IMR-90 (cell line): ENCODE measurements at places on chromosomes 1 and 21.
A peak's percentile ranks its signal among the peaks of the same experiment; 100 is the strongest.

- no peak overlapping the region for H3K27ac ChIP-seq
- peaks cover 3% of the 10 kb centered on the region for H3K27me3 ChIP-seq
- H3K4me1 ChIP-seq: no peaks in the 10 kb centered on the region
- H3K36me3 ChIP-seq: no peaks in the 10 kb centered on the region
- no peak for DNase-seq
Observed at GRCh38 chr1:51600965-51601364, 15.9 kb upstream of the OSBPL9 start.

- no peaks in the 10 kb centered on the region for H3K4me1 ChIP-seq
- no peaks in the 10 kb centered on the region for H3K27me3 ChIP-seq
- no peak overlapping the region for H3K4me3 ChIP-seq
- no peaks in the 10 kb centered on the region for H3K36me3 ChIP-seq
- H3K27ac ChIP-seq: no peak overlapping the region
Observed at GRCh38 chr1:100035214-100035613, 65.4 kb downstream of the SLC35A3 start.

DNA sequence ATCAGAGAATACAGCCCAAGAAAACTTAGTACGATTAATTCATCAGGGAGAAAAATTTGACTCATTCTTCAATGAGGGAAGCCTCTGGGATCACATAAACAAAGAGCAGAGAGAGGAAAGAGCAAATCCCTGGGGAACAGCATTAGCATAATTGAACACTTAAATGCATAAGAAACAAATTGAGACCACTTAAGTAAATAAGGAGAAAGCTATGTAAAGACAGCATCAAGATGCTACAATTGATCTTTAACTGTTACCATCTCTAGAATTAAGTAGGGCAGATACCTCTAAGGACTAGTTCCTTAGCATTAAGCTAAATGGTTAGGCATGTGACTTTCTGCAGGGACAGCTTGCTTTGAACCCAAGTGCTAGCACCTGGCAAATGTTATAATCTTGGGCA lies 265.1 kb upstream of the NEGR1 start:
- H3K36me3 ChIP-seq: no peaks in the 10 kb centered on the region
- H3K4me1 ChIP-seq: no peaks in the 10 kb centered on the region
- no peaks in the 10 kb centered on the region for H3K27me3 ChIP-seq
- H3K27ac ChIP-seq: no peak overlapping the region
- no peak overlapping the region for H3K4me3 ChIP-seq

- no peaks in the 10 kb centered on the region for H3K36me3 ChIP-seq
- no peaks in the 10 kb centered on the region for H3K4me1 ChIP-seq
- H3K27ac ChIP-seq: no peak overlapping the region
- no peaks in the 10 kb centered on the region for H3K27me3 ChIP-seq
- no peak overlapping the region for H3K4me3 ChIP-seq
Observed at GRCh38 chr1:47059376-47059775, 7.7 kb upstream of the CYP4Z1 start.

DNA sequence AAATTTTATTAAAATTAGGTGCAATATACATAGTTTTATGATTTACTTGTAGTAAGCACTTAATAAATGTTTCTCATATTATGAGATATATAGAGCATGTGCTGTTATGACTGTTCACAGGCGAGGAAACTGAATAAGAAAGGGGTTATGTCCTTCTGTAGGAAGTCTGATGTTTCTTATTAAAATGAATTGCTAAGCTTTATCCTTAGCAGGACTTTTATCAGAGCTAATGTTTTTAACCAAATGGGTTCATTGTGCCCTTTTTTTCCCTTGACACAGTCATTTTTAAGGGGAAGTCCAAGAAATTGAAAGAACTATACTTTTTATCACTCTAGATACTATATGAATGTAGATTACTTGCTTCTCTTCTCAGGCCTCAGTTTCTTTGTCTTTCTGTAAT lies 285.2 kb downstream of the PTPRC start:
- no peak overlapping the region for H3K27ac ChIP-seq
- no peak for DNase-seq
- no peak overlapping the region for H3K4me3 ChIP-seq
- no peaks in the 10 kb centered on the region for H3K27me3 ChIP-seq

- no peak overlapping the region for H3K27ac ChIP-seq
- peaks cover 3% of the 10 kb centered on the region; the same call in 1 of the 2 replicates for H3K4me1 ChIP-seq
- no peak overlapping the region for H3K4me3 ChIP-seq
- no peak for DNase-seq
- H3K27me3 ChIP-seq: peaks cover 2% of the 10 kb centered on the region; the same call in 1 of the 2 replicates
Observed at GRCh38 chr1:44790968-44791801, 3.2 kb upstream of the BEST4 start.

- H3K36me3 ChIP-seq: no peaks in the 10 kb centered on the region
- no peak overlapping the region for H3K27ac ChIP-seq
- no peaks in the 10 kb centered on the region for H3K4me1 ChIP-seq
- DNase-seq: peak; percentile 12
Observed at GRCh38 chr1:217907504-217907903, 276.4 kb downstream of the SPATA17 start.

GRCh38 chr1:23037081-23037740 lies 17.9 kb downstream of the KDM1A start:
- no peaks in the 10 kb centered on the region for H3K27me3 ChIP-seq
- H3K4me1 ChIP-seq: no peaks in the 10 kb centered on the region
- H3K36me3 ChIP-seq: 0 out of 2 replicates have a peak, but pooled peaks cover 2% of the 10 kb centered on the region
- no peak overlapping the region for H3K4me3 ChIP-seq

DNA sequence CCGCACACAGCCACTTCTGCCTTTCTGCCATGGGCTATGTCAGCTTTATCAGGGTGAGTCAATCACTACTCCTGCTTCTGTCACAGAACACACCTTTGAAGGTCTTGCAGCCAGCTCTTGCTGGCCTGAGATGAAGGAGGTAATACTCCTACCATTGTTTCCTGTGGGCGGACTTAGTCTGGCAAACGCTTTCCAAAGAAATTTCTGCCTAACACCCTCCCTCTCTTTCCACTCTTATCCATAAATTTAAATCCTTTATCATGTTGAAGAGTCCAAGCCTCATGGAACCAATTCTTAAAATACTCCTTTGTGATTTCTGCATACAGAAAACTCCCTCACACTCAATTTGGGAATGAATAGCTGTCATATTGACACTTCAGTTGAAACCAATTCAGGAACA lies 633.1 kb upstream of the CHRM3 start:
- H3K4me3 ChIP-seq: no peak overlapping the region
- no peaks in the 10 kb centered on the region for H3K36me3 ChIP-seq
- no peak overlapping the region for H3K27ac ChIP-seq
- no peaks in the 10 kb centered on the region for H3K4me1 ChIP-seq
- DNase-seq: no peak

DNA sequence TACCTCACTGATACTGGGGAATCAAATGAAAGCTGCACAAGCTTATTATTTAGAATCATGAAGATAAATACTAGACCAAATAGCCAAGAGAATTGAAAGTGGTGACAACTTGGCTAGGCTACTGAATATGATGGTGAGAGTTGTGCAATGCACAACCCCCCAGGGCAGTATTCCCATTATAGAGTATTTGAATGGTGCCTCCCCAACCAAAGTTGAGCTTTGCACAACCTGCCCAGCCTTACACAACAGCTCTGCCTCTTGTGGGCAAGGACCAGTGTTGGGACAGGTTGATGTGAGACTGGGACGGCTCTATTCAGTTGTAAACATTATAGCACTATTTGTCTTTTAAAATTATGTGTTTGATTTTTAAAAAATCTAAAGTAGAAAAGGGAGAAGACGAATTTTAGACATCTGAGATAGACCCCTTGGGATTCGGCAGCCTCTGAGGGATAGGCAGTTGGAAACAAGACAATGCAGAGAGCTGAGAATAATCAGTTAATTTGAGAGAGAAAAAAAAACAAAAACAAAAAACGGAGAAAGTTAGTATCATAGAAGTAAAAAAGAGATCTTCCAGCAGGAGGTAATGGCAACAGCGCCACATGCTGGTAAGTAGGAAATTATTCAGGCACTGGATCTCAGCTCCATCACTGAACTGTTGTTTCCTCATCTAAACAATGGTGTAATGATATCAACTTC lies 91.0 kb upstream of the KCNA3 start:
- peaks cover 2% of the 10 kb centered on the region; the same call in 1 of the 2 replicates for H3K27me3 ChIP-seq
- peak; percentile 62 for DNase-seq
- no peaks in the 10 kb centered on the region for H3K4me1 ChIP-seq
- no peak overlapping the region for H3K27ac ChIP-seq
- H3K4me3 ChIP-seq: no peak overlapping the region

DNA sequence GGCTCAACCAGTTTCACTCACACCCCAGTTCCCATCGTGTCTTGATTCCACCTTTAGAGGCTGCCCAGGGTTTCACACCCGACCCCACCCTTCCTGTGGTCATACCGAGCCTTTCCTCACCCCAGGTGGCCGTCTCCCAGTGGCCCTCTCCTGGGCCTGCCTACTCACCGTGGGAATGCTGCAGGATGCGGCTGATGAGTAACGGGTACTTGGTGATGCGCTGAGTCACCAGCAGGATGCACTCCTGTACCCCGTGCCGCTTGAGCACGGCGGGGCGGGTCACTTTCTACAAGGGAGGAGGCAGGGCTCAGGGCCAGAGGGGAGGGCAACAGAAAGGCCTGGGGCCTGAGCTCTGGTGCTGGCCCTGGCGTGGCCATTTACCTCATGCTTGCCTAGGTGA lies 16.4 kb downstream of the ARHGEF2 start:
- H3K4me3 ChIP-seq: no peak overlapping the region
- no peaks in the 10 kb centered on the region for H3K27me3 ChIP-seq
- DNase-seq: peak; percentile 97
- peaks cover 80% of the 10 kb centered on the region for H3K36me3 ChIP-seq

- H3K36me3 ChIP-seq: no peaks in the 10 kb centered on the region
- H3K27ac ChIP-seq: no peak overlapping the region
- H3K4me1 ChIP-seq: peaks cover 3% of the 10 kb centered on the region; the same call in 1 of the 2 replicates
- H3K27me3 ChIP-seq: no peaks in the 10 kb centered on the region
- peak; percentile 10 for DNase-seq
- no peak overlapping the region for H3K4me3 ChIP-seq
Observed at GRCh38 chr1:192261476-192261875, 55.3 kb upstream of the RGS21 start.

GRCh38 chr1:25217015-25217414 lies 15.3 kb downstream of the SYF2 start:
- DNase-seq: no peak
- H3K27ac ChIP-seq: no peak overlapping the region
- no peaks in the 10 kb centered on the region for H3K4me1 ChIP-seq

GRCh38 chr1:188429386-188429785 lies 1600.6 kb downstream of the PLA2G4A start:
- no peaks in the 10 kb centered on the region for H3K27me3 ChIP-seq
- no peaks in the 10 kb centered on the region for H3K4me1 ChIP-seq
- no peak overlapping the region for H3K27ac ChIP-seq

DNA sequence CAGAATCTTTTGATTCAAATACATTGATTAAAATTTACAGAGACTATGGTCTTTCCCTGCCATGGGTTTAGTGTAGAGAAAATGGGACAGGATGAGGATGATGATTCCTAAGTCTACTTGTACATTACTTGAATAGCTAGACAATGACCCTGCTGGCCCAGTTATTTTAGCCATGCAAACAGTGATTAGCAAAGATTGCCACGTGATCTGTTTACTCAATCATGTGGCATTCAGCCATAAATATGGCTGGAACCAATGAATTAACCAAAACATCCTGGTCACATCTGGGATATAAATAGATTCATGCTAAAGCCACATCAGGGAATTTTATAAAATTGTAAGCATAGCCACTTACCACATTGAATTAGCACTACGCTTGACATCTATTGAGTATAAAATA lies 167.3 kb downstream of the PBX1 start:
- no peak overlapping the region for H3K27ac ChIP-seq
- no peaks in the 10 kb centered on the region for H3K27me3 ChIP-seq
- peaks cover 19% of the 10 kb centered on the region for H3K4me1 ChIP-seq
- DNase-seq: peak; percentile 96

DNA sequence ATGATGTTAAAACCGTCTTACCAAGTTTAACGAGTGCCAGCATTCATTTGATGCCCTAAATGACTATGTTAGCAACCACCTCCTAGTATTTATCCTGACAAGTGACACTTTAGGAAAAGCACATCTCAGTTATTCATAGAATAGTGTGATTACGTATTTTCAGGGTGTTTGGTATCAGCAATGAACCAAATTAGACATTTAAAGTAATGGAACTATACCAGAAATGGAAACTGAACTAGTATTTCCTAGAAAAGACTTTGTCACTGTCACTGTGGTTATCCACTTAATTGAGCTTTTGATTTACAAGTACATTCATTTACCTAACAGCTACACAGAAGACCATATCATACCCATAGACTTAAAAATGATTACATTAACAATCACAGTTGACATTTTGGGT lies 3.6 kb upstream of the IL12RB2 start:
- DNase-seq: no peak
- no peak overlapping the region for H3K4me3 ChIP-seq
- H3K4me1 ChIP-seq: no peaks in the 10 kb centered on the region

GRCh38 chr1:87113313-87113712 lies 198.9 kb downstream of the HS2ST1 start:
- H3K4me3 ChIP-seq: no peak overlapping the region
- H3K27ac ChIP-seq: no peak overlapping the region
- peak; percentile 85 for DNase-seq
- no peaks in the 10 kb centered on the region for H3K27me3 ChIP-seq
